ENCODE measurements at places on chromosomes 12 and 14. TPM values are rescaled to one million over a fixed set of nuclear protein-coding genes. Genes with fewer than 3 reads are reported as not detected.

- H3K4me3 ChIP-seq = peak overlapping the region; percentile 94
- peaks cover 2% of the 10 kb centered on the region for H3K36me3 ChIP-seq
- peaks cover 38% of the 10 kb centered on the region for H3K4me1 ChIP-seq
- DNase-seq = no peak
- no peaks in the 10 kb centered on the region for H3K27me3 ChIP-seq
- H3K27ac ChIP-seq = peak overlapping the region; percentile 51
Observed at GRCh38 chr12:30753751-30754382, 884 bp downstream of the CAPRIN2 start.

GRCh38 chr12:128313931-128314330, 47.0 kb downstream of the TMEM132C start:
- DNase-seq = no peak
- no peaks in the 10 kb centered on the region for H3K4me1 ChIP-seq
- no peaks in the 10 kb centered on the region for H3K36me3 ChIP-seq
- peaks cover 7% of the 10 kb centered on the region for H3K27me3 ChIP-seq
- H3K27ac ChIP-seq = no peak overlapping the region
- no peak overlapping the region for H3K4me3 ChIP-seq

DNA sequence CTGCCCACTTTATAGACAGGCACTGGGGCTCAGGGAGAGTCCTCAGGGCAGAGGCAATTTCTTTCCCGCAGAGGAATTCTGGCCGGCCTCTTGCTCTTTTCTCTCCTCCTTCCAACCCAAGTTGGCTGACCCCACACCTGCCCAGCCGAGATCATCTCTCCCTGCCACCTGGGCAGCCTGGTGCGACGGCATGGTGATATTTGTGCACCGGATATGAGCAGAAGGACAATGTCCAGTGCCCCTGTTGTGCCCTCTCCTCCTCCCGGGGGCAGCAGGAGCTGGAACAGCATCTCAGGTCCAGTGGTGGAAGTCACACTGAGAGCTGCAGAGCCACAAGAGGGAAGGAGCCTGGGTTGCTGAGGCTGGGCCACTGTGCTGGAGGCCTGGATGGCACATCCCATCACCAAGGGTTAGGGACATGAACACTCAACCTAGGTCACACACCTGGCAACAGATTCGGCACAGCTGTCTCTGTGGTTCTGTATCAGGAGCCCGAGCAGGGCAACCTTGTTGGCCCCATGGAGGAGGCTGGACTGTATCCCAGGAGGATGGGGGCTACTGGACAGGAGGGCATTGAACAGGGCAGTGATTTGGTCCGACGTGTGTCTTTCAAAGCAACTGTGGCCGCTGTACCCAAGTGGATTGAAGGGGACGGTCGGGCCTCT, 57.7 kb upstream of the DIO3 start:
- peak; percentile 1 for DNase-seq
- no peak overlapping the region for H3K27ac ChIP-seq
- H3K4me1 ChIP-seq = no peaks in the 10 kb centered on the region

- no peak for DNase-seq
- H3K36me3 ChIP-seq = no peaks in the 10 kb centered on the region
Observed at GRCh38 chr12:107845980-107846659, 71.6 kb downstream of the ASCL4 start.

DNA sequence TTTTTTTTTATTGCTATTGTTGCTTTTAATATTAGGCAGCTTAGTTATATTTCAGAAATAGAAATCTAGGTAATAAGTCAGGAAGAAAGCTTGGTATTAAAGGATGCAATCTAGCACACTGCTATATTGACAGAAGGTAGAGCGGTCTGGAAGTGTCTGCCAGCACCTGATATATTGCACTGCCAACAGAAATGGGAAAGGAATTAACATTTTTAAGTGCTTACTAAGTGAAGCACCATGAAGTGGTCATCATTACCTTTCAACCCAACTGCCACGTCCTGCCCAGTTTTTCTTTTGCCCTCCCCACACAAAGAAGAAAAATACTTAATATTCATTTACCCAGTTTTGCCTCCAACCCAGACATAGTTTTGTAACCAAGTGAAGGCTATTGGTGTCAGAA, 163.5 kb downstream of the KITLG start:
- no peaks in the 10 kb centered on the region for H3K36me3 ChIP-seq
- H3K4me1 ChIP-seq = no peaks in the 10 kb centered on the region
- DNase-seq = no peak
- H3K27me3 ChIP-seq = no peaks in the 10 kb centered on the region

GRCh38 chr12:46300910-46301309, 32.1 kb upstream of the SLC38A1 start:
- no peaks in the 10 kb centered on the region for H3K36me3 ChIP-seq
- DNase-seq = no peak
- peaks cover 8% of the 10 kb centered on the region for H3K4me1 ChIP-seq
- H3K27ac ChIP-seq = no peak overlapping the region

VRTN gene
- total RNA-seq = not detected

CLEC1B gene
- not detected for total RNA-seq

SLC10A1 gene
- total RNA-seq = not detected

INSM2 gene
- not detected for total RNA-seq

All from activated naive CD4-positive, alpha-beta T cell treated with anti-CD3 and anti-CD28 coated beads for 36 hours (primary cell).